ENCODE measurements at places on chromosomes 5 and 9. TPM values are rescaled to one million over a fixed set of nuclear protein-coding genes. Genes with fewer than 3 reads are reported as not detected.

TRAF1 gene
- 82.3 TPM for total RNA-seq

HNRNPAB gene
- 280 TPM for total RNA-seq

MIER3 gene
- total RNA-seq, result 24.3 TPM

ENTPD2 gene
- not detected for total RNA-seq

CD180 gene
- total RNA-seq, result 0.27 TPM

SEC24A gene
- total RNA-seq, result 27.0 TPM

ADAMTSL2 gene
- total RNA-seq, result not detected

IFNB1 gene
- not detected for total RNA-seq

AJM1 gene
- total RNA-seq, result 3.9 TPM

ATP6V0E1 gene
- 159 TPM for total RNA-seq

ODF2 gene
- 54.3 TPM for total RNA-seq

All from T-helper 2 cell treated with Interferon-gamma antibody and Interleukin-4, amounts not matched to agents 100 ng/mL and 5 ng/mL, for 36 hours (primary cell).